ENCODE measurements at places on chromosomes 11 and 22. TPM values are rescaled to one million over a fixed set of nuclear protein-coding genes. Genes with fewer than 3 reads are reported as not detected.

DNA sequence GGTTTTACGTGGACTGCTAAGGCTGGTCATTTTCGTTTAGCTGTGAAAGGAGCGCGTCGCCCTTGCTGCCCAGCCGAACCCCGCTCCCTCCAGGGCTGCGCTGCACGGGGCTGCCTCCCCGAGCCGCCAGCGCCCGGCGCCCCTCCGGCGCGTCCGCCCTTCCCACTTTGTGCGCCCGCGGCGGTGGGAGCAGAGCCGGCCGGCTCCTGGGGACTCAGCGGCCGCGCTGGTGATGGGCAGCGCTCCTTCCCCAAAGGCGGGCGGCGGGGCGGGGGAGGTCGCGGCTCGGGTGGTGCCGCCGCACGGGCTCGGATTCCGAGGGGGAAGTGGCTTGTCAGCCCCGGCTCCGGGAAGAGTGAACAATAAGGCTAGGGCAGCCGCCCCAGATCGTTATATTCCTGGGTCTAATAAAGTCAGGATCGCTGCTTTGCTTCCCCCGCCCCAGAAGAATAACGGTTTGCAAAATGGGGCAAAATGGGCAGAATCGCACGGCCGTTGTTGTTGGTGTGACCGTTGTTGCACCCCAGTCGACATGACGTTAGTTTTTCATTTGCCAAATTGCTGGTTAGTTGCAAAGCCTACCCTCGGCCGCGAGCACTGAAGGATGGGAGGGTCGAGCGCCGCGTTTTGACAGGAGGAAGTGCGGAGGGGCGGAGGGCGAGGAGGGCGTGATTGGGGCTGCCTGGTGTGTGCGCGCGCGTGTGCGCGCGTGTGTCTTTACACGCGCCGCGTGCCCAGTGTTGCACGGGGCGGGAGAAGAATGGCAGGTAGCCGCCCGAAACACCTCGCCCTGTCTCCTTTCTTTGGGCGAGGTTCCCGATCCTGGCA, 745 bp downstream of the NCAM1 start:
- peak; percentile 56 for DNase-seq

Gene APOA5
- total RNA-seq: 0.77 TPM

DNA sequence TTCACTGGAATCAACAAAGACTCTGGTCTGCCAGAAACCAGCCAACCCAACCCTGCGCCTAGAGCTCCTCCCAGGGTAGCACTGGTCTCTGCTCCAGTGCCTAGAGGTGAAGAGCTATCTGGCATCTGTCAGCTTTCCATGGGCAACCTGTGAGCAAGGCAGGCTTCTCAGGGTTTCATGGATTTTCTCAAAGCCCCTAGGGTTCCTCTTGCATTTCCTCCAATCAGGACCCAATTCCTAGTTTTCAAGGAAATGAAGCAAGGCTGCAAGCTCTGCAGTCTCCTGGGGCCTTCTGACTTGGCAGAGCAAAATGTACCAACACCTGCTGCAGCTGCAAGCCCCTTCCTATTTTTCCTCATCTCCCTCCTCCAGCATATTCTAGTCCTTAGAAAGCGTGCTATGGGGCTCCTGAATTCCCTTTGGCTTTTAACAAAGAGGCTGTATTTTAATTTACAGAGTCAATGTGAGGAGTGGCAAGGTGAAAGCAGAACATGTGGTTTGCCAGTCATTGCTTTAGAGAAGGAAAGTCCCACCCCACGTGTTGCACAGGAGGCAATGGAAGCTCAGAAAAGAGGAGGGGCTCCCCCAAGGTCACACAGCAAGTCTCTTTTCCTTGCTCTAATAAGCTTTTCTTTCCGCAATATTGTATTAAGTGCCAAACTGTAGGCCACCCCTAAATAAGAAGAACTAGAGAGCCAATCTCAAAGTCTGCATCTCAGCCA, 33.0 kb upstream of the RIC3 start:
- peak; percentile 45 for DNase-seq

DNA sequence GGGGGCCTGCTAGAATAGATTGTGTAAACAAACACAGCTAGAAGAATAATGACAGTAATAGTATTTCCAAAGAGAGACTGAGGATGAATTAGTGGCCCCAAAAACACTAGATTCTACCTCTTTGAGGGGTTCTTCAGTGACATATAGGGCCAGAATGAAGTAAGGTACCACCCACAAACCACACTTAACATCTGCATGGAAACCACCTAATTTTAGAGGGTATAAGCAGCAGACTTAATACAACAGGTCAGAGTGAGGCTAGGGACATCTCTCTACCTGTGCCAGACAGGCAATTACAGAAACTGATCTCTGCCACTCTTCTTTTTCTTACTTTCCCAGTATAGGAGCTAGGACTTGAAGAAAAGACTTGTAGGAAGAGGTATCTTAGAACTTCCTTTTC, 20.1 kb downstream of the ELP4 start:
- DNase-seq: no peak

- DNase-seq: no peak
Measured at GRCh38 chr11:889687-890475, 20.7 kb downstream of the CHID1 start.

Gene EFCAB6
- 13.2 TPM for total RNA-seq

Gene HEPN1
- not detected for total RNA-seq

DNA sequence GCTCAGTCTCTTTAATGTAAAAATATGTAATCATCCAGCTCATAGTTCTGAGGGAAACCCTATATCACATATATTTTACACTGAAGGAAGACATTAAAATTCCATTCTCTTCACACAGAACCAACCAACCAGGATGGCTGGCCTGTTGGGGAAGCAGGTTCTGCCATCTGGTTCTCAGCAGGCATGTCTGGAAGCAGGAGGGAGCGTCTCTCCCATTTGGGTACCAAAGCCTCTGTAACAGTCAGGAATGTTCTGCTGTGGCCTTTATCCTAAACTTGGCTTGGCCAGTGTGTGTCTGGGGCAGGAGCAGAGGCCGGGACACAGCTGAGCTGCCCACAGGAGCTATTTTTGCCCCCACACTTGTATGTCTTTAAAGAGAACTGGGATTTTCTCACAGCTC, 29.2 kb downstream of the SGSM3 start:
- DNase-seq: no peak

GRCh38 chr22:49272546-49273125, 555.0 kb downstream of the BRD1 start:
- DNase-seq: no peak

DNA sequence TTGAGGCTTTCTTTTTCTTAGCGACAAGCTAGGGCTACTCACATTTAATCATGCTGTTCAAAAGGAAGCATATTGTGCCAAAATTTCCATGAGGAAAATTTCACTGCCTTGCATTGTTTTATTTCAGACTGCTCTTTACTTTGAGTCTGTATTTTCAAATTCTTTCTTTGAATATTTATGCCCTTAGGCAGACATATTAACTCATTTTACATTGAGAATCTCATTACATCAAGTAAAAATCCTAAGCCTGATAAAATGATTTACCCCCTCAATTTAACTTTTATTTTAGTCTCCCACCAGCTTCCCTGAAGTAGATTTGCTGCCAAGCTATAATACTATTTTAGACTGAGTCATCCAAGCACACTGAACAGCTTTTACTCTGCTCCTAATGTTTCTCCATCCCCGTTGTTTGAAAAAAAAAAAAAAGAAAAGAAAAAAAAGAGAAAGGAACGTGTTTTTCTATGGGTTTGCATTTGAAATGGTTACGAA, 189.3 kb upstream of the MTMR2 start:
- no peak for DNase-seq

DNA sequence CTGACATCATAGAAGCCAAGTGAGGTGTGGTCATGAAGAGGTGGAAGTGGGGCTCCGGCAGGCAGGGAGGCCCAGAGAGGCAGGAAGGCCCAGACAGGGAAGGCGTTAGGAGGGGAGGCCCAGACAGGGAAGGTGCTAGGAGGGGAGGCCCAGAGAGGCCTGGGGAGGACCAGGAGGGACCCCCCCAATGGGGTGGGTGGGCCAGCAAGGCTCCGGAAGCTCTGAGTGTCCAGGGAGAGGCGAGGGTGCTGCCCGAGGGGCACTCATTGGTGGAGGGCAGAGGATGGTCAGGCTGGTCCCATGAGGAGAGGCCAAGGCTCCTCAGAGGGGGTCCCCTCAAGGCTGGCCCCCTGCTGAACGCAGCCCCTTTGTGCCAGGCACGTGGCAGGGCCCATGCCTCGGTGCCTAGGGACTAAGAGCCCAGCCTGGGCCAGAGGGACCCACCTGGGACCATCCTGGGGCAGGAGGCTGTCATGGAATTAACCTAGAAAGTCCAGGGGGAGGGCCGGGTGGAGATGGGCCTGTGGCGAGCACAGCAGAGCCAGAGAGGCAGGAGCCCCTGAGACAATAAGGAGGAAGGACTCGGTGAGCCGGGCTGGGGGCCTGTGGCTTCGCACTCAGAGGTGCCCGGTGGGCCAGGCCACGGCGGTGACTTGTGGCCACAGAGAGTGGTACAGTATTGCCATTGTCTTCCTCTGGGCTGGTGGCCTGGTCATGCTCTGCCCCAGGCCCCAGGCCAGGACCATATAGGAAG, 12.2 kb downstream of the PHLDA2 start:
- DNase-seq: no peak

GRCh38 chr11:73991471-73992006, 8.9 kb upstream of the UCP2 start:
- no peak for DNase-seq

- no peak for DNase-seq
Measured at GRCh38 chr11:65151331-65151899, 17.1 kb upstream of the SYVN1 start.

- DNase-seq: no peak
Measured at GRCh38 chr11:35683728-35684339, 21.3 kb downstream of the TRIM44 start.

DNA sequence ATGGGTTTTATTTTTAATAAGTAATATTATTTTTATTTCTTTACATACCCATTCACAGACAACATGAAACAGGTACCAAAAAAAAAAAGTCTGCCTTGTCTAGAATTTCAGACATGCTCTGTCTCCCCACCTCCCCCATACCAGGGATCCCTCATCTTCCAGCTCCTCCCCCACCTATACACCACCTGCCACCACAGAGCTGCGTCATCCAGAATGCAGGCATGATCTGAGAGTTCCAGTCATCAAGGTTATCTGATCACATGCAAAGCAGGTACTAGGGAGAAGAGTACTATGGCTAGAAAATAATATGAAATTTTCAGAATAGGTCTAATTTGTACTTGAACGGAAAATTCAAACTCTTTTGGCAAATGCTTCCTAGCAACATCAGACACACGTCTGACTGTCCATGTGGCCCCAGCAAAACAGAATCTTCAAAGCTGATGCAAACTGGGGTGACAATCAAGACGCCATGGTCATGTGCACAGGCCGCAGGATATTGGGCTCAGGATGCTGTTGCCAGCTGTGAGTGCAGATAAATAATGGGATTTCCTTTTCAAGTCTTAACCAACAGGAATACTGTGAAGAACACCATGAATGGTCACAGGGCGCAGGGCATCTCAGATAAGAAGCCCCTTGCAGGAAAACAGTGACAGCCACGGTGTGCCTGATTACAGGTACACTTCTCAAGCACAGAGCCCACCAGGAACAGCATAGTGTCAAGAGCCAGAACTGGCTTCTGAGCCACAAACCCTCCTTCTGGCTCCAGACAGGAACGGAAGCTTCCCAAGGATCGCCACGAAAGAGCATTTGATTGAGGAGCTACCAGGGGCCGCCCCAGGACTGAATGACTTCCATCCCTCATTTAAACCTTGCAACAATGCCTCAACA, 169.5 kb downstream of the EFCAB6 start:
- no peak for DNase-seq

GRCh38 chr11:86891036-86891435, 64.2 kb downstream of the FZD4 start:
- no peak for DNase-seq

DNA sequence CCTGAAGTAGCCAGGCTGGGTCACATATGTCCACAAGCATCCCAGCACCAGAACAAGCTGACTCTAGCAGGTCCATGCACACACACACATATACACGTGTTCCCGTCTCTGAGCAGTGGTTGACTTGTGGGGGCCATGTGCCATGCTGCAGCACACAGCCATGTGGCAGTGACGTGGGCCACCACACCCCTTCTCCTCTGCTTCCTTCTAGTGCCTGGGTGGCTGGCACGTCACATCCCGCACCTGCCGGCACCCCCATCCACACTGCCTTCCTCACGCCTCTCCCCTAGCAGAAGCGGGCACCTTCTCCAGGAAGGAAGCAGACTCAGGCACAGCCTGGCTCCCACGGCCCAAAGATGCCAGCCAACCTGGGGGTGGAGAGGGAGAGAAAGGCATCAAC, 9.5 kb downstream of the SYT7 start:
- no peak for DNase-seq

- no peak for DNase-seq
Measured at GRCh38 chr11:117684731-117685130, 112.3 kb downstream of the DSCAML1 start.

- DNase-seq: peak; percentile 67
Measured at GRCh38 chr11:43567396-43567975, 113.1 kb upstream of the HSD17B12 start.

- DNase-seq: no peak
Measured at GRCh38 chr11:122192634-122193255, 76.7 kb upstream of the BLID start.

Gene CAT
- 119 TPM for total RNA-seq

DNA sequence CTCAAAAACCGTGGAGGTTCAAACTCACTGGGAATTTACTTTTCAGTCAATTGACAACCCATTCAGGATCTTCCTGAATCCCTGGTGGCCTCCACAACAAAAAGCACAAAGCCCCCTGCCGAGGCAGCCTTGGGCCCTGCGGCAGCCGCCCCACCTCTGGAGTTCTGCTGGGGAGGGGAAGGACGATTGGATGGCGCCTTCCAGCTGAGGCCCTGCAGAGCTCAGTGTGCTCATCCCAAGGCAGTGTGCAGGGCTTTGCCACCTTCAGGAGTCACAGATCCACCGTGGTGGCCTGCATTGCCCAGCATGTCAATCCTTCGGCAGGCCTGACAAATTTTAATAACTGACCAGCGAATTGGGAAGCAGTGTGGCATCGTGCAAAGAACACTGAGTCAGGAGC, 7.4 kb downstream of the ZFTA start:
- DNase-seq: no peak

DNA sequence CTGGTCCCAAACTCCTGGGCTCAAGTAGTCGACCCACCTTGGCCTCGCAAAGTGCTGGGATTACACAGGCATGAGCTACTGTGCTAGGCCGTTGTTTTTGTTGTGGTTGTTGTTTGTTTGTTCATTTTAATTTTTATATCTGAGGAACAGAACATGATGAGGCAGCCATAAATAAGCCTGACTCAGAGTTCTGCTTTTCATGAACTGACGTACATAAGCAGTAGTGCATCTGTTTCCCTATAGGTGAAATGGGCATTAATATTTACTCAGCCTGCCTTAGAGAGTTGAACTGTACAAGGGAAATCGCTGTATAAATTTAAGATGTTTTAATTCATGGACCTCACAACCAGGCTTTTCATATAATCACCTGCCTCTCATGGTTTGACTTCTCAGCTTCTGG, 80.5 kb downstream of the PDHX start:
- DNase-seq: no peak

GRCh38 chr11:131486937-131487635, 116.7 kb downstream of the NTM start:
- no peak for DNase-seq

Gene ZNF280A
- not detected for total RNA-seq

- no peak for DNase-seq
Measured at GRCh38 chr11:120702656-120703055, 191.1 kb downstream of the GRIK4 start.

- DNase-seq: no peak
Measured at GRCh38 chr11:126748793-126749192, 251.8 kb downstream of the KIRREL3 start.
